ENCODE measurements at places on chromosomes 6 and 20.

DNA sequence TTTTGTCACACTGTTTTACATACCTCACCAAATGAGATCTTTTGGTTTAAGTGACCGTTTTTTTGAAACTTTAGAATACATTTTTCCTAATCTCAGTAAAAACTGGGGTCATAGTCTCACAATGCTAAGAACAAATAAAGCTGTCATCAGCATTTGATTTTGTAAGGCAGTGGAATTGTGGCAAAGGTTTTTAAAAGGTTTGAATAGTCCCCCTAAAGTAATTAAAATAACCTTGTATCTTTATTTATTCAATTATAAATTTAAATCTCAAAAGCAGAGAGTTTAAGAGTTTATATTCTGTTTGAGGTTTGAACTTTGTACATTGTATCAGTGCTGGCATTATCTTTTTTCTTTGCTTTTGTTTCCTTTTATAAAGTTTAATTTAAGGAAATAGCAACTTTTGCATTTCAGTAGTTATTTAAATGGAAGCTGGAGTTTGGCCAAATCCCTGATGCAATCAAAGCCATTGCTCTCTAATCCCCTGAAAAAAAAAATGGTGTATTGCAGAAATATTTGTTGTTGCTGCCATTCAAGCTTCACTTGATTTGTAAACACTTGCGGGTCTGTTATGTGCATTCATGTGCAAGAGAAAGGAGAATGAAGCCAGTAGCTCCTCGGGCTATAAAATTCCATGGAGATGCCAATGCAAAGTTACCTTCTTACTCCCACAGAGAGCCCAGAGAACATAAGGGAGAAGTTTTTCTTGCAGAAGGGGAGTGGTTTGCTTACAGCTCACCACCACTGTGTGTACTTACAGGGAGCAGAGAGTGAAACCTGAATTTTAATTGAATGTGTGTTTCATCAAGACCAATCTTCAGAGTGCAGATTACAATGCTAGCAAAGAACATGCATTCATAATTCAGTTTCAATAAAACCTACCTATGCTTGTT, 391.8 kb downstream of the ARHGAP18 start:
- DNase-seq, result no peak

DNA sequence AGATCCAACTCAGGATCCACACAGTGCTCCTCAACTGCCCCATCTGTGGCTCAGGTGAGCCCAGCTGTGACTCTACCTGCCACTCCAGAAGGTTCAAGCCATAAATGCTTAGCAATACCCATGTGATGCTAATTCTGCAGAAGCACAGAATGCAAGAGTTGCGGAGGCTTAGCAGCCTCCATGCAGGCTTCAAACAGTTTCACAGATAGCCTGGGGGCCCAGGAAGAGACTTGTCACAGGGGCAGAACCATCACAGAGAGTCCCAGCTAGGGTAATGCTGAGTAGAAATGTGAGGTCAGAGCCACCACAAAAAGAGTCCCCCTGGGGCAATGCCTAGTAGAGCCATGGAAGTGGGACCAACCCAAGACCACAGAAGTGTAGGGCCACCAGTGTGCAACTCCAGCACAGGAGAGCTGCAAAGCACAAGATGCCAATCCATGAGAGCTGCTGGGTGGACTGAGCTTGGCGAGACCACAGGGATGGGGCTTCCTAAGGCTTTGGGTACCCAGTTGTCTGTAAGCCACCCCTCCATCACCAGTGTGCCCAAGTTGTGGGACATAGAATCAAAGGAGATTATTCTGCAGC, 283.9 kb downstream of the UBE3D start:
- DNase-seq, result no peak

- DNase-seq, result no peak
These were observed 90.0 kb upstream of the SAMD5 start for GRCh38 chr6:147418523-147418922.

DNA sequence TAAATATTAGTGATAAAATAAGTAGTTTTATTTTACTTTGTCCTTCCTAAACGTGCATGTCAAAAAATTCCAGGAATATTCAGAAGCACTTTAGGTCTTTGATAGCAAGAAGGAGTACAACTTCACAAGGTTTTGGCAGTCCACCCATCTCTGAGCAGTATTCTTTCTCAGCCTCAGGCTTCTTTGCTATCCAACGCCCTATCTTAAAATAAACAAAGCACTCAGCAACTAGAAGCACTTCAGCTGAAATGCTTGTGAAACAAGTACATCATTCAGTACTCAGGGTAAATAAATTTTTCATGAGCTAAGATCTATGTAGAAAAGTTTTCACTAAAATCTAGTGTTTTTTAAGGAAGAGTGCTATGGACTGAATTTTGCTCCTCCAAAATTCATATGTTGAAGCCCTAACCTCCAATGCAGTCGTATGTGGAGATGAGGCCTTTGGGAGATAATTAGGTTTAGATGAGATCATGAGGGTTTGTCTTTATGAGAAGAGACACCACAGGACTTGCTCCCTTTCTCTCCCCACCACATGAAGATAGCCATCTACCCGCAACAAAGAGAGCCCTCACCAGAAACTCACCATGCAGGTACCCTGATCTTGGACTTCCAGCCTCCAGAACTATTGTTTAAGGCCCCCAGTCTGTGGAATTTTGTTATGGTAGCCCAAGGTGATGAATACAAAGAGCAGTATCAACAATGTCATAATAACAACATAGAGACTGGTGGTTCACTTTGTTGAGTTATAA, 539.1 kb downstream of the TFAP2A start:
- no peak for DNase-seq

DNA sequence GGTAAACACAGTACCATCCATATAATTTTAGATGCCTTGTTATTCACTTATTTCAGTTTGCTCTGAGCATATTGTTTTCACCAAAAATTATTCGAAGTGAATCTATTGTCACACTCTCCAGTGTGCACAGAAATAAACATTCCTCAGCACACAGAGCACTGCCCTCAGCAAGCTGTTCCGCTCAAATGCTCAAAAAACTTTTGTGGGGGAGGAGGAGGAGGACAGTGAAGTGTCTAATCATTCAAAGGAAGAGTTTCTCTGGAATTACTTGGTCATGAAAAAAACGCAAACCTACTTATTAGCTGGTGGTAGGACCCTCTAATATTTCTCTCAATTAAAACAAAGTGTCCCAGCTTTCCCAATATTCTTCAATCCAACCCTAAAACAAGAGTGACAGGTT, 88.3 kb downstream of the DTNBP1 start:
- no peak for DNase-seq

DNA sequence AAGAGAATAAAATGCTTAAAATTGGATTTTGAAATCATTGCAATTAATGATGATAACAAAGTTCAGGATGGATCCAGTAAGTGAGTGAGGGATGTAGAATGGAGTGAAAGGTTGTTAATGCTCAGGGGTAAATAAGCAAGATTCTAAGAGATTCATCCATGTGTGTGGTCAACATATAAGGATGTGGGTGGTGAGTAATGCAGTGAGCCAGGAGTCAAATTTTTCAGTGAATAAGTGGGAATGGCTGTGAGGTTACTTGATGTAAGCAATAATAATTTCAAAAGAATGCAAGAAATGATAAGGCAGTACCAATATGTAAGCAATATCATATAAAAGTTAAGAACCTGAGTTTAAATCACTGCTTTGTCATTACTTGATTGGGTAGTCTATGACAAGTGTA, 207.5 kb upstream of the ADGRB3 start:
- no peak for DNase-seq

DNA sequence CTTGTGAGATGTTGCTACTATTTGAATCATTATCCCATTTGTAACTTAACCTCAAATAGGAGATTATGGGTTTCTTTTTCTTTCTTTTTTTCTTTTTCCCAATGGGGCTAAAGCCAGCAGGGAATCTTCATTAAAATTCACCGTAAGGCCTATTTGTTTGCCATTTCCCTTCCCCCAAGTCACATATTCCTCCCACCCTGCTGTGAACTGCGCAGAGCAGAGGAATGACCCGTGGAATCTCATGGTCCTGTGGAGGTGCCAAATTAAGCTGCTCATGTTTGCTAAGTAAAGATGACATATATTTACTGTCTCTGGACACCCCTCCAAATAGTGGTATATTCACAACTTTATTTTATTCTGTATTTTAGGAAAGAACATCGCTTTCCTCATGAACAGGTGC, 699.3 kb downstream of the RNF144B start:
- no peak for DNase-seq

- no peak for DNase-seq
These were observed 27.5 kb downstream of the TOX2 start for GRCh38 chr20:43942201-43942590.

- DNase-seq, result no peak
These were observed 6.1 kb downstream of the UQCC2 start for GRCh38 chr6:33705268-33705885.

DNA sequence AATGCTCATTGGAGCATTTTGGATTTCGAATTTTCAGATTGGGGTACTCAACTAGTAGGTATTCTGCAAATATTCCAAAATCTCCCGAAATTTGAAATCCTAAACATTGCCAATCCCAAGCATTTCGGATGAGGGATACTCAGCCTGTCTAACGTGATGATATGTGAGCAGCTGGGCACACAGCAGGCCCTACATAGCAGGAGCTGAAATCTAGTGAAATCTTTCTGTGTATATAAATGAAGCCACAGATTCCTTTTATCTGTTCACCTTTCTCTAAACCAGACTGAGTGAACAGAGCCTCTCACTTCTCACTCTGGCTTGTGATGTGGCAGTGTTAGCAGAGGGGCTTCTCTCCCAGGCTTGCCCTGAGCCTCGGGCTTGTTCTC, 17.8 kb downstream of the STX16 start:
- DNase-seq, result no peak

All from NCI-H345 (cell line).